ENCODE measurements at places on chromosomes 5 and 9.

DNA sequence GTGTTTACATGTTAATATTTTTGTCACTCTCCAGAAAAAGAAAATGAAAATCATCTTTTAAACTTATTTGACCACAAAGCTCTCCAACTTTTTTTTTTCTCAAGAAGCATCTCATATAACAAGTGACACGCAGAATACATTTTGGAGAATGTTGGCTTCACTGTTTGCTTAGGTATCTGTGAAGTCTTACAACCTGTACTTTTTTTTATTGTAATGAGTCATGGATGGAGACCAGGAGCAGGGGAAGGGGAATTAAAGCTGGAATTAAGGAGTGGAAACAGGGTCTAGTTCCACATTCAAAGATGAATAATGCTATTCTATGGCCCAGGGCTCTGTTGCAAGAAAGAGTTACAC, 211.9 kb downstream of the MAN2A1 start:
- no peak for DNase-seq

DNA sequence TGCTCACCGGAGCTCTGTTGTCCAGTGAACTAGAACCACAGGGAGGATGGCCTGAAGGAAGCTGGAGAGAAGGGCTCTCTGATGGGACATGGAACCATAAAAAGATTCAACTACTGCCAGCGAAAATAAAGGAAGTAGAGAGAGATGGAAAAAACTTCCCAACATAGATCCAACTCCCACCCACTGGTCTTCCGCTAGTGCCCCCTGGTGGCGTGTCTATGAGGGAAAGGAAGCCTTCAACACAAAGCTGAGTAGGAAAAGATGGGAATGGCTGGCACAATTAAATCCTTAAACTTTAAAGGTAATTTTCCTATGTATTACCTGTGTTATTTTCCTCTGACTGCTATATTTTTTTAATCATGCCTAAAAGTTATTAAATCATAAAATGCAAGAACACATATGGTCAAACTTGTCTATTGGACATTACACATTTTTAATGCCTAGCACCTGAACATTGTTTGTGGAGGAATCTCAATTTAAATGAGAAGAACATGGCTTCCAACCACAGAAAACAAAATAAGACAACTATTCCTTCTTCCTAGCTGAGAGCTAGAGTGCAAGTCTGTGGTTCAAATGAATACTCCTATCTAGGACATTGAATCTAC, 51.5 kb downstream of the CEP120 start:
- peak; percentile 24 for DNase-seq

GRCh38 chr9:137367506-137368430, 55.2 kb downstream of the EXD3 start:
- no peak for DNase-seq

DNA sequence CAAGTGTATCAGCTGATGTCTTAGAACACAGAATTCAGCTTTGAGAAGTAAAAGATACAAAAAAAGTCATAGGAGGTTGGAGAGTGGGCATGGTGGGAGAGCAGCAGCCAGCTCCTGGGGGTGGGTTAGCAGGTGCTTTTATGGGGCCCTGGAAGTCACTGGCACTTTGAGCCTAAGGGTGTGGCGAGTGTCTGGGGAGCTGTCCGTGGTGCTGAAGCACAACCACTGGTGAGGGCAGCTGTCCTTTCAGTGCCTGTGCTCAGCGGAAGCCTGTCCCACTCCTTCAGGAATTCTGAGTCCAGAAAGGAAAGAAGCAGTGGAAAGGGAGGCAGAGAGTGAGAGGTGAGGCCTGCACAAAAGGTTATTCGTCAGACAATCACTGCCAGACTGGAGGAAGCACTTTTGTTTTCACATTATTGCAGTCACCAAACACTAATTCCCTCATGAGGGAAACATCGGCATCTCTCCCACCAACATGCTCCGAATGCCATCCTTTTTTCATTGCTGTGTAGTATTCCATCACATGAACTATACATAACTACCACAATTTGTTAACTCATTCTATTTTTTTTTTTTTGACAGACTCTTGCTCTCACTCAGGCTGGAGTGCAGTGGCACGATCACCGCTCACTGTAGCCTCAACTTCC, 59.4 kb upstream of the RAPGEF1 start:
- DNase-seq = peak; percentile 36

DNA sequence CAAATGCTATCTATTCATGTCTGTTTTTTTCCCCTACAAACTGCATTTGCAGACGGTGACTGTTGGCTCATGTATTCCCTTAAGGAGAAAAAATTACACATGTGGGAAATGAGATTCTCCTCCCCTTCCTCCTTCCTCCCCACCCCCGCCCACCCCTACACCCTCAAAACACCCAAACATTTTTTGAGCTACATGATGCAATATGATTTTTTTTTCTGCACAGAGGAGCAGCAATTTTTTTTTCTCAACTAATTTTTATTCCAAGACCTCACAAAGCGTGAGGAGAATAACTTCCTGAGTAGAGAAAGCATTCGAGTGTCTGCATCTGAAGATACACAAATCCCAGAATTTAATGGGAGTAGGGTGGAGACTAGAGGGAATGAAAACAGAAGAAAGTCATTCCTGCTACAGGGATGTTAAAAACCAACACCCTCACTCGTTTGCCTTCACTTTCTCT, 118.1 kb downstream of the PRDM6 start:
- no peak for DNase-seq

GRCh38 chr5:173802670-173803165, 85.4 kb upstream of the CPEB4 start:
- DNase-seq = no peak

DNA sequence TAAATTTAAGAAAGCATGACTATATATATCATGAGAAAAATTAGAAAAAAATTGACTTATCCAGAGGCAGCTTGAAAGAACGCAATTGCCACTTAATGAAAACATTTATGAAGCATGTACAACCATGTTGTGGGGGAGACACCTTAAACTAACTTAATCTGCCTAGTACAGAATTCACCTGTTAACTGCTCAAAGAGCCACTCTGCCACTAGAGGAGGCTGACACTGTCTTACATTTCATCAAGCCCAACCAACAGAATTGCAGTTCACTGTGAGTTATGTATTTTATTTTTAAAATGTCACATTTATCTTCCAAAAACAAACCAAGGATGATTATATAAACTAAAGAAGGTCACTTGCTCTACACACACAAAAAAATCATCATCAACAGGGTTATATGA, 252.9 kb downstream of the MLLT3 start:
- no peak for DNase-seq

- DNase-seq = no peak
Observed at GRCh38 chr5:180072556-180072955, 997 bp upstream of the RNF130 start.

- DNase-seq = peak; percentile 87
Observed at GRCh38 chr9:94065535-94065961, 18.7 kb upstream of the PTPDC1 start.

DNA sequence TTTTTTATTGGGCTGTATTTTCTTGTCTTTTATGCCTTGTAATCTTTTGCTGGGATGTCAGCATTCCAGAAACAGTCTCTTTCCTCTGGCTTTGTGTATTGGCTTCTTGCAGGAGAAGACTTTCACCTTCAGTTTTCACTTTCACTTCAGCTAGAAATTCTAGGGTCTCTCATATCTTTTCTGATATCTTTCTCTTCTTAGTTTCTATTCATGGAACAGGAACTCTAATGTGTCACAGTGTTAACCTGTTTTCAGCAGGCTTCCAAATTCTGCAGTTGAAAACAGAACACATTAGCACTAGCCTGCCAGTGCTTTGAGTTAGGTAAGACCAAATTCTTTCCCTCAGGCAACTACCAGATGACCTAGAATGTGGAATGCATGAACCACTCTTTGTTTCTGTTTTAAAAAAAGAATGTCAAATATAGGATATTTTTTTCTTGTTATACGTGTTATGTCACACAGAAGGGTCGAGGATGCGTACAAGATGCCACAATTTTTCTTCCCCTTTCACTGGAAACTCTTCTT, 164.7 kb downstream of the TUSC1 start:
- DNase-seq = no peak

DNA sequence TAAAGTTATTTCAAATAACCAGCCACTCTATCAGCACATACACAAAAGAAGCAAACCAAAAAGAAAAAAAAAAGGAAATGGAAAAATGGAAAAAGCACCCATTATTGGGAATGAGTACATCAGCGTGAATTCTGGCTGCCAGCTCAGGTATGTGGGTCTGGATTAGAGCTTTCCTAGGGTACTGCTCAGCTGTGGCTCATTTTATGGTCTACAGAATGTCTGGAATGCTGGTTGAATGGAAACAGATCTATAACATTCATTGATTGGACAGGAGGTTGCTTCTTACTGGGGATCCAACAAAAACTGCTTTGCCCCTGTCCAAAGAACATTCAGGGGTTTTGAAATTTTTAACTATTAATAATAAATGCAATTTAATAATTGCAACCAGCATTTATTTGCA, 3.9 kb upstream of the CAST start:
- DNase-seq = no peak

Data from globus pallidus (tissue), 1 donor.